GM12891 (cell line): ENCODE measurements at places on chromosomes 4 and X.

DNA sequence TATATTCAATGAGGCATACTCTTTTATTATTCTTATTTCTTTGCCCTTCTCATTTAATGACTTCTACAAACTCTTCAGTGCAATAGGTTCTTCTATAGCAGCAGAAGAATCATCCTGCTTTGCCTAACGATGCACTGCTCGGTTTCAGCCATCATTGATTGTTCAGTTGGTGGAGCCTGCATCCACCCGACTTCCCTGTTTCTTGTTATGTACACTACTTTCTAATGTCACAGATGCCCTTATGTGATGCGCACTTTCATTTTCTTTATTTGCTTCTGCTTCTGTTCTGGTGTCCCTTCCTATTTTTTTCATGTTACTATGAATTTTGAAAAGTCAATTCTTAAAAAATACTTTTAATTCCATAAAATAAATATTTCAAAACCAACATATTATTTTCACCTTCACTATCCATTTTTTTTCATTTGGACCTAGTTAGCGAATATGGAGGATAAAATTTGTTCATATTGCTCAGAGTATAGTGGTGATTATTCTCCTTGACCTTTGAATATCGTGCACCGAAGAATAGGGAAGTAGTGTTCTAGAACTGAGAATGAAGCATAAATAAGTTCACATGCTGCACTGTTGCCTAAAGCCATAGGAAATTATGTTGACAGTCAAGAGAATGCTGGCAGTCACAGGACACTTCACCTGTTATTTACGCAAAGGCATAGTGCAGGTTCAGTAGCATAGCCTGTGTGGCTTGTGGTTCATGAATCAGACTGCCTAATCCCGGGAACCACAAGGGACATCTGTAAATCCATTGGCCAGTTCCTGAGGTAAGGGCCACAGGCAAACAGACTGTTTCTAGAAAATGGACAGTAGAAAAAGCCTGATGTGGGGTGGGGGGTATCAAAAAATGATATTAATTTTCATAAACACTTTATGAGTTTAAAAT is 21.3 kb upstream of the SFRP2 start:
- DNase-seq = no peak

DNA sequence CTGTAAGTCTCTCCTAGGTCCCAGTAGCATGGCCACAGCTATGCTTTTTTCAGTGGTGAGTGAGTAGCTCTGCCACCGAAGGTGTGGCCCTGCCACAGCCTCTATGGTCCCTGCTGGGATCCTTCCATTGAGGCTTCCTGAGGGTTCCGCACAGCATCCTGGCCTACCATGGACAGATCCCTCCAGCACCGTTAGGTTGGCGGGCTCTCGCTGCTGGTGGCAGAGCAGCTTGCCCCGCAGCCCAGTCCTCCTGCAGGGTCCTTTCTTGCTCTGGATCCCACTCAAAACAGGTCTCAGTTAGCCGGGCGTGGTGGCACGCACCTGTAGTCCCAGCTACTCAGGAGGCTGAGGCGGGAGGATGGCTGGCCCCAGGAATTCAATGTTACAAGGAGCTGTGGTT is 2.4 kb upstream of the PDZD4 start:
- DNase-seq = no peak

DNA sequence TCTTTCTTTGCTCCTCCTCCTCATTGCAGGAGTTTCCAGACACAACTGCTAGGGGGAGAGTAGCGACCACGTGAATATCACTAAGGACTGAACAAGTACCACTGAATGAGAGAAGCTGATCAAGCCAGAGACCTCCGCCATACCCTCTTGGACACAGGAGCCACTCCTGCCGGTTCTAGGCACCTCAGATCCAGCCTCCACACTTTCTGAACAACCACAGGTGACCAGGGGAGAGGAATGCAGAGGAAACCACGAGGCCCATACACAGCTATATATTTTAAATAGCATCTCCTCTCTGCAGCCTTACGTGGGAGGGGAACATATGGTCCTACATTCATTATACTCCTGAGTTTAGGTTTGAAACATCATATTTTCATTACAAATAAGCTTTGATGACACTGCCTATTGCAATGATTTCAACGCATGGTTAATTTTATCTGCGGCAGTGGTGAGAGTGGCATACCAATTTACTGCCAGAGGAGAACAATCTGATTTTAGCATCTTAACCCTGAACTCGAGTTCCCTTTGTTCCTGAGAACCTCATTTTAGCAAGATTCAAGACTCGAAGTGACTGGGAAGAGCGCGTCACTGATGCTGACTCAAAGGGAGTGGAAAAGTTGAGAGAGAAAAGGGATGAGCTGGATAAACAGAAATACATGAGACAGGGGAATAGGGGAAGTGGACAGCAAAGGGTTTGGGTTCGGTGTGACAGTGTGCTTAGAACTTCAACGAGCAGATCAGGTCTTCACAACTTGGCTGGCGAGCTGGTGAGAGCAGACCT is 231.7 kb upstream of the PPARGC1A start:
- DNase-seq = no peak

DNA sequence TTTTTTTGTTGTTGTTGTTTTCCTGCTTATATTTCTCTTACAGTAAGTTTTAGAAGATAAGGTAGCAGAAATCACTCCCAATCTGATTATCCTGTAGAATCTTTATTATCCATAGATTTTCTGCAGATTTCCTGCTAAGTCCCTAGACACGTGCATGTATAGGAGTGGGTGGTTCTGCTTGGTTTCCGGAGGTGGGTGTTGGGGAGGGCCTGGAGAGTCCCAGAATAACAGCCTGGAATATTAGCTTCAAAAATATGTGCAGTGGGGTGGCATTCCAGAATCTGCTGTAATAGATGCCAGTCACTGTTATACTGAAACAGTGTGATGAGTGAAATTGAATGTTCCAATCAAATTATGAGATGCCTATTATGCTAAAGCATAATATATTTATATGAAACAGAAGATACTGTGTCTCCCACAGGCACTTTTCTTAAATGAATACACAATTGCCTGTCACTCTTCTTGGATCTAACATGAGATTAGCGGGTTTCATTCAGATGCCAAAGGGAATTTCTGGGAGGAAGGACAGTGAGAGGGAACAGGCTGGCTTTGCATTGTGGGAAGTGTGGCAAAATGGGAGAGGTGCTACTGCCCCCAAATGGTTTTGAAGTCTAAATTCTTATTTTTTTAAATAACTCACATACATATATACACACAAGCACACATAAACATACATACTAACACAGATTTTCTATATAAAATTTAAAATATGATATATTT is 37.6 kb downstream of the C4orf50 start:
- no peak for DNase-seq

- no peak for DNase-seq
These were observed 15.4 kb downstream of the HTR2C start for GRCh38 chrX:114599305-114599704.

DNA sequence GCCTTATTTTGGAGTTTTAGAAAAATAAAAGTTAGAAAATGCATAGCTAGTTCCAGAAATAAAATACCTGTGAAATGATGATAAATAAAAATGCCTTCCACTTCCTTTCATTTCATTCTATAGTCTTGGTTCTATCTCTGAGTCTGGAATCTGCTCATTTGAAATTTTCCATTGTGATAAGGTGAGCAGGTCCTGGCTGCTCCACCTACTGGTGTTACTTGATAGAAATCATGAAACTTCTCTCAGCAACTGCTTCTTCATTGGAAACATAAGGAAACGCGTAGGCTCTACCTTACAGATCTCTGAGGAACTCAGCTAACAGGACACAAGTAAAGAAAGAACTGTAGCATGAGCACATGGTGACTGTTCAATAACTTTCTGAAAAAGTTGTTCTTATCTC is 141.8 kb downstream of the DCHS2 start:
- DNase-seq = no peak

GRCh38 chrX:152245213-152245612 is 106.8 kb upstream of the MAGEA10 start:
- DNase-seq = no peak

DNA sequence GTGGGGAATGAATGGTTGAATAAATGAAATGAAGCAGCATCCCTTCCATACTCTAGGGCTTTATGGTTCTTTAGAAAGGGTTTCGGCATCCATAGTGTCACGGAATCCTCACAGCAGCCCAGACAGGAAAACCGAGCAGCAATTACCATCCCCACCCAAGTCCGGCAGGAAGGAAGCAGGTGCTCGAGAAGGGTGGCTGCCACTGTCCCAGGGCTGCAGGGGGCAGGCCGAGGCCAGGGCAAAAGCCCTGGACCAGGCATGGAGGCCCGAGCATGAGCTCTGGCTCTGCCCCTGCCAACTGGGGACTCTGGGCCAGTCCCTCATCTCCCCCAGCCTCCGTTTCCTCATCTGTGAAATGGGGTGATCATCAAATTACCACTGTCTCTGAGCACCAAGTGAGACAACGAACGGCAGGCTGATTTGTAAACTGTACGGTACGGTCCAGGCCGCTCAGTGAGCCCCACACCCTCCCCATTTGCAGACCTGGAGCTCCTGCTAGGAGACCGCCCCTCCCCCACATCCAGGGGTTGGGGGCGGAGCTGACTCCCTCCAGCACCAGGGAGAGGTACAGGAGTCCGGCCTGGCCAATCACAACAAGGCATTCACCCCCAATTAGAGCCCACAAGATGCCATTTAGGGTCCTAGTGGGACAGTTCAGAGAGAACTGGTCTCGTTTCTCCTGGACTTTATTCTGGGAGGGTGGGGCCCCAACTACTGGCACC is 100.4 kb downstream of the WFS1 start:
- DNase-seq = no peak

DNA sequence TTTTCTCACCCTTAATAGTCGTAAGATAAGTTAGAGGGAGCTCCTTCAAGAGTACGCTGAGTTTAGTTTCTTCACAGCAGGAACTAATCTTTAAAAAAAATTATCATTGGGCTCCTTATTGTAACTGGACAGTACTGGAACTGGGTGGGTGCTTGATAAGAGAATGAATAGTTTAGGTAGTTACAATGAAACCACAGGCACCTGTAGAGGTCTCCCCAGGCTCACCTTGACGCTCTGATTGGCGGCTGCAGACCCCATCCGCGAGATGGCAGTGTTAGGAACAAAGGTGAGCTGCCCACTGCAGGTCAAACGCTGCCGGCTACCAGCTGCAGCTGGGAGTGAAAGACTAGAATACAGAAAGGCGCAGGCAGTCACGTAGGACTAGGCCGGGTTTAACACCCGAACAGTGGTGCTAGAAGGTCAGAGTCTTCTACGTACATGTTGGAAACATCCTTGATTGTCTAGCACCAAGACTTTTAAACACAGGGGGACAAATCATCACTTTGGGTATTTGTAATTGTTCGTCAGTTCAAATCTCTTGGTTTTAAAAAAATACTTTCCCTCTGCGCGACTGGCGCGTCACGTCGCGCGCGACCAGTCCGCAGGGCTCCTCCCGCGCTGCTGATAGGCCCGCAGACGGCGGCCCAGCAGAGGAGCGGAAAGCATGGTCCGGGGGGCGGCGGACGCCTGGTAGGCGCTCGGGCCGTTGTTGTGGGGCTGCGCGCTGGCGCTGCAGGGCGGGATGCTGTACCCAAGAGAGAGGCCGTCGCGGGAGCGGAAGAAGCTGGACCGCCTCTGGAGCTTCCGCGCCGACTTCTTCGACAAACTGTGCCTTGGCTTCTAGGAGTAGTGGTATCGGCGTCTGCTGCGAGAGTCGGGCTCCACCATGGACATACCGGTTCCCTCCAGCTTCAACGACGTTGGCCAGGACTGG is 45.6 kb downstream of the SMARCA5 start:
- peak; percentile 35 for DNase-seq

- DNase-seq = no peak
These were observed 33.1 kb downstream of the ERVMER34-1 start for GRCh38 chr4:52718123-52718522.

- no peak for DNase-seq
These were observed 34.4 kb upstream of the BLTP1 start for GRCh38 chr4:122117743-122118142.

DNA sequence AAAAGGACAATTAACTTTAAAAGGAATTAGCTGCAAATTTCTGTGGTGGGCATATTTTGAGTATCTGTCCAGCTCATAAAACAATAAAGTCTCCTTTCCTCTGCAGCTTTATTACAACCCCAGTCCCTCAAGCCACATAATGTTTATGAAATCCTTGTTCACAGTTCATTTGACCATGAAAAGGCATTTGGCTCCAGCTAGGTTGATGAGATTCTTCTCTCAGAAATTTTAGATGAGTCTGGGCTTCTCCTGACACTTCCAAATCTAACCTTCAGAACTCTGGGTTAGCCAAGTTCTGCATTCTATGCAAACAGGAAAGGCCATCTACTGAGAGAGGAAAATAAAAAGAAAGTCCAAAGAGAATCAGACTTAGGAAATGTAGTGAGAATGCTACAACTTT is 156.8 kb downstream of the GRXCR1 start:
- no peak for DNase-seq

GRCh38 chr4:101953949-101954348 is 163.4 kb downstream of the BANK1 start:
- no peak for DNase-seq
